H7 (cell line): ENCODE measurements at places on chromosomes 11 and 22. TPM values are rescaled to one million over a fixed set of nuclear protein-coding genes. Genes with fewer than 3 reads are reported as not detected.

GRCh38 chr22:36369922-36370791 lies 17.6 kb downstream of the MYH9 start:
- peak; percentile 58 for DNase-seq

The OPCML gene
- 0.21 and 0.26 TPM in 2 replicates for total RNA-seq

GRCh38 chr11:115522302-115522701 lies 18.1 kb upstream of the CADM1 start:
- no peak for DNase-seq

- no peak for DNase-seq
Measured at GRCh38 chr11:120562806-120563425, 51.4 kb downstream of the GRIK4 start.

GRCh38 chr11:112212290-112212689 lies 13.9 kb upstream of the PTS start:
- no peak for DNase-seq

- DNase-seq, result peak; percentile 87
Measured at GRCh38 chr11:534396-535209, 773 bp downstream of the HRAS start.
